Bronchial epithelial cell (primary cell): ENCODE measurements at places on chromosomes 1 and 21.

DNA sequence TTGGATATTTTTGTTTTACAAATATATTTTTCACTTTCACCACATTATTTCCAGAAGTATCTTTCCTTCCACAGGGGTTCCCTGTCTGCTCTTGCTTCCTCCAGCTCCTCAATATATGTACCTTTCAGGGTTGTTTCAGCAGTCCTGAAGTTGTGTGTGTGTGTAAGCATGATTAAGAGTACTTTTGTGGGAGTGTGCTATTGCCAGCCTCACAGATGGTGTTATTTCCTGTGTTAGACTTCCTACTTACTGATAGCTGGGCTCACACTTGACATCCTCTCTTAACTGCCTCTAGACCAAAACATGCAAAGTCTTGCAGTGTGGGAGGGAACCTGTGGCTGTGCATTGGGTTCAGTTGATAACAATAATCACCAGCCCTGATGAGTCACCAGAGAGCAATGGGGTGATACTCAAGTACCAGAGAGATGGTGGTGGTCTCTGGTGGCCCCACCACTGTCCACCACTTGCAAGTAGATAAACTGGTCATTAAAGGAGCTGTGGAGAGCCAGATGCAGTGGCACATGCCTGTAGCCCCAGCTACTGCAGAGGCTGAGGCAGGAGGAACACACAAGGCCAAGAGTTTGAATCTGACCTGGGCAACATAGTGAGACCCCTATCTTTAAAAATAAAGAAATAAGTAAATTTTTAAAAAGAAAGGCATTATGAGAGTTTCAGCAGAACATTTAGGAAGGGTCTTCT, 126.7 kb downstream of the NR5A2 start:
- peak; percentile 79 for DNase-seq

DNA sequence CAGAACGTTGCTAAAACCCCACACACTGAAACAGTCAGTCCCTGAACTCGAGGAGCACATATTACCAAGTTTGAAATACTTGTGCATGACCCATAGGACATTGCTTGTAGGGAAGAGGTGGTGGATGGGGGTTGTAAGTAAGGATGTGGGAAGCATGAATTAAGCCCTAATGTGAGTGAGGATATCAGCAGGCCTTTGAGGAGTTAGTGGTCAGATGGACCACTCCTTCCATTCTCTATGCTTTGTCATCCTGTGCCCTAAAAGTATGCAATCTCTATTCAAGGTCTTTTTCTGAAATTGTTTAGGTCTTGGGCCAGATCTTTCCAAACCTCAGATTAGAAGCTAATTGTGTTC, 70.9 kb upstream of the SAMSN1 start:
- no peak for DNase-seq

DNA sequence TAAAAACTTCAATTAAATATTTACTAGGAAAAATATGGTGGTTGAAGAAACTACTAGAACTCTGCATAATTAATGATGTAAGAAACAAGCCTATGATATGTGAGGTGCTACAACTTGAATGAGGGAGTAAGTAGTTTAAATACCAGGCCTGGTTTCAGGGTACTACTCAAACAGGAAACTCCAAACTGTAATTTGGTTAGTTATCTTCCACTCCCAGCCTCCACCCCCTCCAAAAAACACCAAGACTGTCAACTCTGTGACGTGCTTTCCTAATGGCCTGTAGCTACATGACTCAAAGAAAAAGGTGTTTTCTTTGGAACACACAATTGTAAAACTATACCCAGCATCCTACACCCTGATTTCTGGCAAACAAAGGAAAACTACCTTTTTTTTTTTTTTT, 55.9 kb upstream of the RCC1 start:
- peak; percentile 88 for DNase-seq

DNA sequence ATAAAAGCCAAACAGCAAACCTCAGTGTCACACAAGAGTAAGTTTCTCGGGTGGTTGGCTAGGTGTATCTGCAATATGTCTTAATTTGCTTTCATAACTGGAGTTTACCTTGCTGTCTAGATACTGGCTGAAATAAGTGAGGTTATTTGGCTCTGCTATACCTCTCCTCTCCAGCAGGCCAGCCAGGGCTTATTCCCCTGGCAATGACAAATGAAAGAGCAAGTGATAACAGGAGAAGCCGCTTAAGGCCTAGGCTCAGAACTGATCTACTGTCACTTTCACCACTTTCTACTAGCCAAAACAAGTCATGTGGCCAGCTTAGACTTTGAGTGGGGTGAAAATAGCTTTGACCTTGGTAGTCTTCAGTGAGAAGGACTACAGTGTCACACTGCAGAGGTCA, 4.8 kb upstream of the RPE65 start:
- peak; percentile 28 for DNase-seq
